ENCODE measurements at places on chromosomes 6 and 20.

DNA sequence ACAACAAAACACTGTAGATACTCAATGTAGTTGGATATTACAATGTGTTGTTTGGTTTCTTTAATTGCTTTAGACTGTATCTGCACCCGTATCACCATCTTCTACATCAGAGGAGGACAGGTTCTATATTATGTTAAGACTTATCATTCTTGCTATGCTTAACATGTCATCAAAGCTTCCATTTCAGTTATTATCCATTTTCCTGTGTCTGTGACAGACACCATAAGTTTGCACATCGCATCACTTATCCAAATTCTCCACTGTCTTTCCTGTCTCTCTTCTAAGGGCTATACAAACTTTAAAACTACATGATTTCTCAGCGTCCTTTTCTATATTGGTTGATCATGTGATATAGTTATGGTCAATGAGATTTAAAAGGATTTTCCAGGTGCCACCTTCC is 719.0 kb downstream of the TBC1D32 start:
- no peak for DNase-seq

GRCh38 chr6:73586416-73586974 is 65.7 kb upstream of the EEF1A1 start:
- DNase-seq = no peak

DNA sequence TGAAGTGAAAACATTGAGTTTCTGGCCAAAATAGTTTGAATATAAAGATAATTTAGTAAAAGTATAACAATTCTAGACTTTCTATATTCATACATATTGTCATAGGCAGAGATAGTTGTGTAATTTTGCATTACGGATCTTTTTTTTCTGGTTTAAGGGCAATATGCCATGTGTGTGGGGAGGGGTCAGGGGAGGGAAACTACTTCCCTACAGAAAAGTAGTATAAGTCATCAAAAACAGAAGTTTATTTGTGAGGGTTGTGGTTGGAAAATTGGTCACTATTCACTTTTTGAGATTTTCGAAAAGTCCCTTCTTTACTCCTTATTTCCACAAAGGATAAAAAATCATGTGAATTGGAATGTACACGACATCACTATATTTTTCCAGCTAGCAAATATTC is 288.2 kb upstream of the PREP start:
- DNase-seq = no peak

- DNase-seq = no peak
Observed at GRCh38 chr6:137981758-137982157, 114.7 kb downstream of the TNFAIP3 start.

DNA sequence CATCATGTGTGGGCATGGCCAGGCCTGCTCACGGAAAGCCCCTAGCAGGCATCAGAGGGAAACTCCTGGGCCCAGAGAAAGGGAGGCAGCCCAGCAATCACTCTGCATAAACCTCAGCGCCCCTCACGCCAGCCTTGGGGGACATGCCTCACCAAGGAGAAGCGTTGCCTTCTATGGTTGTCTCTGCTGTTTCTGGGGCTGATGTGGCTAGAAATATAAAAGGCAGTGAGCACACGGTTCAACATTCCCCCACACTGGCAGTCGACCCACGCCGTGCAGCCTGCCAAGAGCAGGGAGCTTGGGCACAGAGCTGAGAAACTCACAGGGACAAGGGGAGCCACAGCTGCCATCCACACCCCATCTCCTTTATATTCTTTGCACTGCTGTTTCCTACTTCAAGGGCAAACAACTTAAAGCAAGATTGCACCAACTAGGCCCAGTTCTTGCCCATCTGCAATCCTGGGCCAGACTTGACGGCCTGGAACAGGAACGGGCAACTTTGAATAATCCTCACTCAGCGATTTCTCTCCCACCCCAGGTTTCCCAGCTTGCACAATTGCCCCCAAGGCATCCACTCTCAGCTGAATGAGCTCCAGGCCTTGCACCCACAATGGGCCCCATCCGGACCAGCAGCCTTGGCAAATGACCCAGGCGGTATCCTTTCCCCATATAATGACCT is 35.5 kb upstream of the FOXC1 start:
- peak; percentile 29 for DNase-seq

DNA sequence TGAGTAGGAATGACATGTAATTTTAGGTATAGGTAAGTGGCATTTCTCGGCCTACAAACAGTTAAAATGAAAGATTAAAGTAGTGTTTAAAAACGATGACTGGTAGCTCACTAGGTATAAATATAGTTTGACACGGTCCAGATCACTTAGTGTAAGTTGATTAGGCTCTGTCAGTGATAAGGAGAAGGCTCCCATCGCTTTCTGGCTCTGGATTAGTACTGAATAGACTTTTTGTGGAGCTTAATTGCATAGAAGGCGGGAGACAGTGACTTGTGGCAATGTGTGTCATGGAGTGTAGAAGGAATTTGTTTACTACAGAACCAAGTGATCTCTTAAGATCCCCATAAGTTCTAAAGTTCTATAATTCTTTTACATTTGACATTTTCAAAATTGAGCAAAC is 6.7 kb downstream of the PYGB start:
- DNase-seq = no peak

DNA sequence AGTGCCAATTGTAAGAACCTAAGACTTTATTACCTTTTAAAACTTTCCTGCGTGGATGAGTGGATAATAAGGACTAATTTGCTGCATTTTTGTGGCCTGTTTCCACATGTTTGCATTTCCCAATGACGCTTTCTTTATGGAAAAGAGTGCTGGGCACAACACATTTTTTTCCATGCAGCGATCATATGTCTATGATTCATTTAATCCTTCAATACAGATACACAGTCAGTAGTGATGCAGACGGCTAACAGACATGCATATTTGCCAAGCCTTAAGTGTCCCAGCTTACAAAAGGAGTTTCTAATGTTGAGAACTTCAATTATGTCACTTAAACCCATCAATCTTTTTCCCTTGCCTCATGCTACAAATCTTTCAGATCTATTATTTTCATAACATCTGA is 239.8 kb upstream of the PREP start:
- DNase-seq = peak; percentile 97

DNA sequence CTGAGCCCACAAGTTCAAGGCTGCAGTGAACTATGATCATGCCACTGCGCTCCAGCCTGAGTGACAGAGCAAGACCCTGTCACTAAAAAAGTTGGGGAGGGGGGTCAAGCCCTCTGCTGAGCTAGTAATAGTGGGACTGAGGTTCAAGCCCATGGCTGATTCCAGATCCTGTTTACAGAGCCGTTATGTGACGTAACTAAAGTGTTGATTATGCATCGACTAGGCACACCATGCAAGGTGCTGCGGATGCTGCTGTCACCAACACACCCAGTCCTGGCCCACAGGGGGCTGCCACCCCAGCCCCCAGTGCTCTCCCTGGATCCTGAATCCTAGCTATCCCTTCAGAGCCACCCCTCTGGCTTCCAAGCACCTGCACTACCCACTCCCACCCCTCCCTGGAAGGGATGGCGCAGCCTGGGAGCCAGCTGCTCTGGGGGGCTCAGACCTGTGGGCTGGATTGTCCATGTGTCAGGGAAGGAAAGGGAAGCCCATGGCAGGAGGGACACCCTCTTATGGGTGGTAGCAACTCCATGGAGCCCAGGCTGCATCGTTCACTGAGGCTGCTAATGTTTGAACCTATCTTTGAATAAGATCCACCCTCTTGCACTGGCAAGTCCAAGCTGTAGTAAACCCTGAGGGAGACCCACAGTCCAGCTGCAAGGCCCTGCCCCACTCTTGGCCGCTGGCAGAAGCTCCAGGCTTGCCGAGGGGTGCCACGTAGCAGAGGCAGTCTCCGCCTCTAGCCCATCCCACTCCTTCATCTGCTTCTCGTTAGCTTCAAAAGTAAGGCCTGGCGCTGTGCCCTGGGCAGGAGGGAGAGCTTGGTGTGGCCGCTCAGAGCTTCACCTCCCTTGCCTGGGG is 95.0 kb downstream of the SNX5 start:
- no peak for DNase-seq

DNA sequence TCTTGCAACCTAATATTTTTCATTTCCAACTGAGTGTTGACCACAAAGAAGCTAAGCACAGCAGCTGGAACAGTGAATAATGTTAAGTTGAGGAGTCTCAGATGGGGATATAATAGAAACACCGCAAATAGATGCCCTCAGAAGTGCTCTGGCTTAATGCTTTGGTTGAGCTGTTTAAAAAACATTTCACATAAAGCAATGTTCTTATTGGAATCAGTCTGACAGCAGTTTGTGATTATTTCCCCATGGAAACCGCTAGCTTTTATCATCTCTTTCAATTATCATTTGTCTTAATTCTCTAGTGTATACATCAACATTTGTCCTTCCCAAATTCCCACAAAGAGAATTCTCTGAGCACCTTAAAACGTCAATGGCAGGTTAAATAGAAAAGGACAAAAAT is 30.8 kb downstream of the METTL24 start:
- DNase-seq = no peak

DNA sequence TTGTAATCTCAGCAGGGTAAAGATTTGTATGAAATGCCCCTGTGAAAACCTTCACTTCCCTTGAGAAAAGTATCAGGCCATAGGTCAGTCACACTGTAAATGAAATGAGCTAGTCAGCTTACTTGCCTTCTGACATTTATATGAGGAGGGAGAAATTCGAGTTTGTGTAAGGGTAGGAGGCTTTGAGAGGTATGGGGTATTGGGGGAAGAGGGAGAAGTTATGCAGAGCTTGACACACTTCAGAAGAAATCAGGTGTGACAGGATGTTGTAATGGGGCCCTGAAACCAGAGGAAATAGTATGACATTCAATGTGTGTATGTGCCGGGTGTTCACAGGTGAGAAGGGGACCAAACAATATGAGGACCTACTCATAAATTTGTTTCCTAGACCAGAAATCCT is 64.2 kb upstream of the CCN6 start:
- DNase-seq = no peak

GRCh38 chr6:72865467-72865866 is 243.6 kb downstream of the KCNQ5 start:
- DNase-seq = peak; percentile 33
